Fibroblast of skin of right biceps (primary cell): ENCODE measurements at places on chromosomes 4 and X.

GRCh38 chrX:101656817-101657216, 2.8 kb downstream of the ARMCX2 start:
- no peak for DNase-seq

GRCh38 chrX:68659385-68659784, 11.9 kb downstream of the STARD8 start:
- peak; percentile 33 for DNase-seq

DNA sequence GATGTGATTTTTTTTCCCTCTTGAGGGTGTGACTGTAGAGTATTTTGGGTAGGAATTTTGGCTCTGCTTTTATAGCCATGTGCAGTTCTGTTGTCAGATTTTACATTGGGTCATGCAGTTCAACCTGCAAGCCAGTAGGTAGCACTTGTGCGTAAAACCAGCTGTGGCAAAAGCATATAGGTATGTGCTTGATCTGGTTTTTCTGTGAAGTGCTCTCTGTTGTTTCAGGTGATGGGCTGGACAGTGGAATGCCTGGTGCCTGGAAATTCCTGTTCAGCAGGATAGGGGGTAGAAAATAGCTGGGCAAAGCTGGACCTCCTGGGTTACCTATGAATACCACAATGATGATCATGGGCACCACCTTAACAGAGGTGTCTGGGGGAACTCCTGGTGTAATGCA, 584.2 kb upstream of the PCDH10 start:
- DNase-seq, result no peak

- peak; percentile 84 for DNase-seq
These were observed 18.7 kb upstream of the CXCL13 start for GRCh38 chr4:77586951-77587383.

DNA sequence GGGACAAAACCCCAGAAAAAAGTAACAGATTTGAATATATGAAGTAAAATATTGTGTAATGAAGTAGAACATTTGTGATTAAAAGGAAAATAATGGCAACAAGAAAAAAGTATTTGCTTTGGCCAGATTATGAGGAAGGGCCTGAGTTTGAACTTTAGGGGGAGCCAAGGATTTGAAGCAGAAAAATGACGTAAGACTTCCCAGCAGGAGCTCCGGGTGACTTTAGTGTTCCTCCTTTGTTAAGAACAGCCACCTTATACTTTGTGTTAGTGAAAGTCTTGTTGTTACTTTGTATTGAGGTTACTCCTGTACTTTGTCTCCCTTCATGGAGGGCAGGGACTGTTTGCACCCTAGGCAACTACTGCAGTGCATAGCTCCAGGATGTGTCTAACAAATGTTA, 41.1 kb downstream of the DCUN1D4 start:
- no peak for DNase-seq

DNA sequence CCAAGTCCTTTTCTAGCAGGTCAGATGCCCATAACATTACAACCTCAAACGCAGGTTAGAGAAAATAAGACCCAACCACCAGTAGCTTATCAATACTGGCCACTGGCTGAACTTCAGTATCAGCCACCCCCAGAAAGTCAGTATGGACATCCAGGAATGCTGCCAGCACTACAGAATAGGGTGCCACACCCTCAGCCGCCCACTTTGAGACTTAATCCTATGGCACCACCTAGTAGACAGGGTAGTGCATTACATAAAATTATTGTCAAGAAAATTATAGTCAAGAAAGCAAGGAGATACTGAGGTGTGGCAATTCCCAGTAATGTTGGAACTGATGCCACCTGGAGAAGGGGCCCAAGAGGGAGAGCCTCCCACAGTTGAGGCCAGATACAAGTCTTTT, 19.9 kb upstream of the TRIM61 start:
- no peak for DNase-seq

- DNase-seq, result no peak
These were observed 21.4 kb downstream of the USO1 start for GRCh38 chr4:75745721-75746199.

DNA sequence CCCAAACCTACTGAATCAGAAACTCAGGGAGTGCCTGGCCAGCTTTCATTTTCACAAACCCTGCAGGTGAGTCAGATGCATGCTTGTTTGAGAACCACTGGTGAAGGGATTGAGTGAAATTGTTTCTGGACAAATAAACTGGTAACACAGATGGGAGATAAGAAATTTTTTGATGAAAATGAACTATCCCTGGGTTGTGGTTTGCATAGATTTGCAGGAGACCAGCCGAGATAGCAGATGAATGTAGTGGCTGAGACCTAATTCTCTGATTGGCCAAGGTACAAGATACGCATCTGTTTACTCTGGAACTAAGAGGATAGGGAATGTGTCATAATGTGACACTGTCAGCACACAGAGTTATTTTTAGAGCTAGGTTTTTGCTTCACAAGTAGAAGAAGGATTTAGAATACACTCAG, 117.8 kb upstream of the NOCT start:
- DNase-seq, result peak; percentile 92

- DNase-seq, result no peak
These were observed 129.0 kb downstream of the TMEM47 start for GRCh38 chrX:34528081-34528480.

GRCh38 chrX:106963111-106963510, 36.9 kb downstream of the MORC4 start:
- no peak for DNase-seq

- DNase-seq, result no peak
These were observed 1.1 kb downstream of the GTPBP6 start for GRCh38 chrX:317424-318067.

DNA sequence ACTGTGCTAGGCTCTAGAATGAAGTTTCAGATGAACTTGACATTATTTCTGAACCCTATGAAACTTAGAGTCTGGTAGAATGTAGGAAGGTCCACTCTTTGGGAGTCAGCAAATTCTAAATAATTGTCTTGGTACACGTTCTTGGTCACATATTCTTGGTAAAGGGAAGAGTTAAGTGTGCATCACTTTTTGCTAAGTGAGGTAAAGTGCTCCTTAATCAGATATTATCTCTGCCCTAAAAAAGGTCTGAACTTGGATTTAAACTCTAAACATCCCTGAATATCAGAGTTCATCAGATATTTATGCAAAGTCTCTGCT, 7.2 kb downstream of the OCIAD2 start:
- no peak for DNase-seq

DNA sequence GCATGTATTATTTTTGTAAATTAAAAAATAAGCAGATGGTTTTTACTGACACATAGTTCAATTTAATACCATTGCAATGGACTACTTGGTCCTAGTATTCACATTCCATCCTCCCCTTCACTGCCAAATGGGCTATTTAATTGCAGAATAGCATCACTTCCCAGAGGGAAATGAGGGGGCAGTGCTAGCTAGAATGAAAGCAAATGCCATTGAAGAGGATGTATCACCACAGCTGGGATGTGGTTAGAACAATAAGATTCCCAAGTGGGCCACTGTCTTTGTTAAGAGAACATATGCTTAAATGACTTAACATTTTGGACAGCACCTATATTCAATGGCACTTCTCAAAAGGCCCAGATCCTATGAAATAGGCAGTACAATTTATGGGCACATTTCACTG, 224.7 kb downstream of the RBMX2 start:
- DNase-seq, result peak; percentile 36

- no peak for DNase-seq
These were observed 1.7 kb upstream of the UBA1 start for GRCh38 chrX:47191806-47192401.

DNA sequence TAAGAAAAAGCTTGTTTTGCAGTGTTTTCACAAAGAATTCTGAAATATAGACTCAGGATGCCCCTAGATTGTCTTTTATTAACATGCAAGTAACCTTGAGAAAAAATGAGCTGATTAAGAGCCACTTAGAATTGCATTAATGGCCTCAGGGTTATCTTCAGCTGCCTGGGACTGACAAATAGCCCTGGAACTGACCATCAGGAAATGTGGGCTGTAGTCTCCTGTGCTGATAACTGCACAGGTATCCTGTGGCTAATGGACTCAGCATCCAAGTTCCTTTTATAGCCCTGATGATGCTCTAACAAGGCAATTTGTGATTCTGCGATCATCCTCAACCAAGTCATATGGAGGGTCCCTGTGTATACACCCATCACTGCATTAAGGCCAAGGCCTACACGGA, 17.0 kb downstream of the CA5B start:
- no peak for DNase-seq

DNA sequence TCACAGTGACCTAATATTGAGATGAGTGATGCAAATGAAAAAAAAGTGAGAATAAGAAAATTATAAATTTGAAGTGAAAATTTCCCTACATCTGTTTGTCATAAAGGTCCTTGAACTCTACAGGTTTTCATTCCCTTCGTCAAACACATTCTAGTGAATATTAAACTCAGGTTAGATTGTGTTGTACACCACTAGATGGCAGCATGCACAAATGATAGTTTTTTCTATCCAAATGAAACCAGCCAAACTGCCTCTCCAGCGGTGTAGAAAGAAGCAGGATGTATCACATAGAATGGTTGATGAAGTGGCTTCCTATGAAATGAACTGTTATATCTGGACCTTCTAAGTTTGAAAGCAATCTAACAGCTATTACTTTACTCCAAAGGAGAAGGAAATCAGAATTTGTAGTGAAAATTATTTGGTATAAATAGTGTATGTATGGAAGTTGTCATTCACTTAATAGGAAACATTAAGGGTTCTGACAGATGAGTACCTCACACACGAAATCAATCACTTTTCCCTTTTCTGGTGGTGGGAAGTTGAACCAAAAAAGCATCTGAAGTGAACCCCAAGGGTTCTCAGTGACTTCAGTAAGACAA, 382.7 kb downstream of the UNC5C start:
- DNase-seq, result peak; percentile 66

DNA sequence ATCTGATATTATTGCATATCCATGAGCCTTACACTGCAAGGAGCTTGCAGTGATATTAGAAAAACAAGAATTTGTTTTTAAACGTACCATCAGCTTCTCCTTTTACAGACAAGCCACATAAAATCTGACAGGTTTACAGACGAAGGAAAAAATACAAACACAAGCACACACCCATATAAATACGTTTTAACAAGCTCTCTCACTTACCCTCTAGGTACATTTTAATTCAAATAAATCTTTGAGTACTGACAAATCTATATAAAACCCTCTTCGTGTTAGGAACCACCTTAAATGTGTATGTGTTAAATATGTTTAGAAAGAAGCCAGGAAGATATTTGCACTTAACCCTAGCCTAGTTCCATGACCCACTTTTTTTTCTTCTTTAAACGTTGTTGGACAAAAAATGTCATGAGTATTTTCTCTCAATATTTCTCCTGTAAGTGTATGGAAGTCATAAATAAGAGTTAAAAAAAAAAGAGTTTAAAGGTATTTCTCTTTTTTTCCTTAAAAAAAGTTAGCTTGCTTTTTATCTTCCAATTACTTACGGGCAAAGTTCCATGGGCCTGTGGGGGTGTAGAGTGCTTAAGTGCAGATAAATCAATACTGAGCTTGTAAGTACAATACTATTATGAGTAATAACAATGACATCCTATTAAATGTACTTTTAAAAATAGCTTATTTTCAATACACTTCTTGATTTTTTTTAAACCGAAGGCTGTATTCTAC, 1.5 kb downstream of the ARAP2 start:
- DNase-seq, result no peak

GRCh38 chrX:68746988-68747387, 81.8 kb upstream of the EFNB1 start:
- no peak for DNase-seq

DNA sequence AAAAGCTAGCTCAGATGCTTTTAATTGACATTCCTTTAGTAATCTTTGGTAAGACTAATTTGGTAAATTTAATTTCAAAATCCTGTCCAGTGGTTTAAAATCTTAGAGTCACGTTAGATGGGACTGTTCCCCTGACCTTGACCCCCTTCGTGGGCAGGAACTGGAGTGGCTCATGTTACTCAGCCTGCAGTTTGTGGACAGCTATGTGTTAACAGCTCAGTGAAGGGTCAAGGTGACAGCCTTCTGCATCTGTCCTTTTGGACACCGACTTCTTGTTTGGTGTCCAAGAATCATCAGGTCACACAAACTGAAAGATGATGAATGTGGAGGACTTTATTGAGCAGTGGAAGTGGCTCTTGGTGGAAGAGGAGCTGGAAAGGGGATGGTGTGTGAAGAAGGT, 2.9 kb downstream of the ARSF start:
- DNase-seq, result no peak

DNA sequence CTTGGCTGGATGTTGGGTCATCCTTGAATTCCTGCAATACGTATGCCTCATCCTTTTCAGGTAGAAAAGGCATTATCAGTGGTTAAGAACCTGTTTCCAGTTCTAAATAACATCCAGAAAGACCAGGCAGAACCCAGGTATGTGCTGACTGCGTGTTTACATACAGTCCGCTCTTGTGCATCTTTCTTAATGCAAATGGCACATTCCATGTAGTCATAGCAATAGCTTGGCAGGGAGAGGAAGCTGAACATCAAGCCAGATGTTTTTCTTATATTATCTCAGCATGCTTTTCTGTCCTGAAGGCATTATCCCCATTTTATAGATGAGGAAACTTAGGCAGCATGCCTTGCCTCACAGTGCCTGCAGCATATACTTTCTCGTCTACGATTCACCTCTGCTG, 2.1 kb downstream of the DCLK2 start:
- peak; percentile 64 for DNase-seq

- DNase-seq, result no peak
These were observed 77.4 kb downstream of the ANKRD17 start for GRCh38 chr4:73181231-73181630.

- DNase-seq, result no peak
These were observed 53.4 kb upstream of the PITX2 start for GRCh38 chr4:110676241-110676640.

DNA sequence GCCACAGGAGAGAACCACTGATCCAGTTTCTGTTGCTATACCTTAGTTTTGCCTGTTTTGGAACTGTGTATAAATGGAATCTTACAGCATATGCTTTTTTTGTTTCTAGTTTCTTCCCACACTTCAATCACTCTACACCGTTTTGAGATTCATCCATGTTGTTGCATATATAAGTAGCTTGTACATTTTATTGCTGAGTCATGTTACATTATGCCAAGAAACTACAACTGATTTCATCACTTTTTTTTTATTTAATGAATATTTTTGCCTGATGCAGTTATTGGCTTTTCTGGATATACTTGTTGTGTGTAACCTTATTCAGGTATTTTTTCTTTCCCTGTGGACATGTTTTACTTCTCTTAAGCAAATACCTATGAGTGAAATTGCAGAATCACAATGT, 1135.9 kb downstream of the RAPGEF2 start:
- peak; percentile 2 for DNase-seq

- no peak for DNase-seq
These were observed 25.0 kb downstream of the ADGRA3 start for GRCh38 chr4:22490718-22491315.

- peak; percentile 26 for DNase-seq
These were observed 292.5 kb downstream of the UNC5C start for GRCh38 chr4:95256108-95256835.

DNA sequence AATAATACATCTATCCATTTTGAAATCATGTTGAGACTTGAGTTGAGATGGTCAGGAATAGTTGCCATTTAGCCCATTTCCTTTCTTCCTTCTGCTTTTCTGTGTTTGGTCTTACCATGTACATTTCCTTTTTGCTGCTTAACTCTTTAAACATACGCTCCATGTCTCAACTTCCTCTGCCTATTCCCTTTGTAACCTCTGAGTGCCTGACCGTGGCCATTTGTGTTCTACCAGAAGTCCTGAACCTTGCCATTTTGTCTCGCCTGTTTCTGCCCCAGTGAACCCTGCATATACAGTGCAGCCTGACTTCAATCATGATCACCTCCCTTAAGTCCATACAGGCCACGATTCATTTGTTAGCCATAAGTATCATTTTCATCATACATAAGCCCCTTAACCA, 169.0 kb downstream of the RAPGEF2 start:
- no peak for DNase-seq

GRCh38 chr4:39263895-39264294, 81.6 kb downstream of the WDR19 start:
- DNase-seq, result no peak

GRCh38 chr4:133997436-133997835, 204.2 kb downstream of the PABPC4L start:
- peak; percentile 74 for DNase-seq
